Heart right ventricle (tissue), 16 donors: ENCODE measurements at places on chromosomes 1 and 21. TPM values are rescaled to one million over a fixed set of nuclear protein-coding genes. Genes with fewer than 3 reads are reported as not detected.
A peak's percentile ranks its signal among the peaks of the same experiment; 100 is the strongest.

DNA sequence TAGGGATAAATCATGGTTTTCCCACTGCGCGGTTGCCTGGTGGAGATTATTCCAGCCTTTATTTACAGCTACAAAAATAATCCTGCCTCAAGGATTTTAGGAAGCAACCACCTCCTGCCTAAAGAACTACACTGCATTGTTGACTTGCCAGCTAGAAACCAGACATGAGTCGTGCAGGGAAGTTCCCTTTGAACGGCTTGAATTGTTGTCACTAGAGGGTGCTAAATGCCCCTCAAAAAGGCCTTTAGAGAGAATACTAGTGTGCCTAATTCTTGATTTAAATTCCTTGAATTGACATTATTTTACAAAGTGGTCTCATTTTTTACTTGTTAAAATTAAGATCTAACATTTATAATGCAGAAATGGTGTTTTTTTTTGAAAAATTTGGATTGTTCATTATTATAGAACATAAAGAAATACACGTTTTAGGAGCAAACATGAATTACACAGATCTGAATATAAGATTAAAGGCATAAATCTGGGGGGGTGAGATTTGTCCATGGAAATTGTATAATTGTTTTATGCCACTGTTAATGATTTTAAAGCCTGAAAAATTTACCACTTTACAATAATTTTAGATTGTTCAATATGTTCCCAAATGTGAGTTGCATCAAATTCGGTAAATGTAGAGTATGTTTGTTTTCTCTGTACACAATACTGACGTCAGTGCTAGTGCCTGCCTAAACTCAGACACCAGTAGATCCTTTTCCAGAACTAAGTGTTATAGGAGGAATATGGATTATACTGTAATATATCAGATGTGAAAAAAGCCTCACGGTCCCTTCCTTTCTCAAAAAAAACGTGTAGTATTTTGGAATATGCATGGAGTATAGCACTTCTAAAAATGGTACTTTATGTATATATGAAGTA, 7.6 kb upstream of the ERG start:
- H3K4me3 ChIP-seq: no peak overlapping the region
- H3K4me1 ChIP-seq: peaks cover 13% of the 10 kb centered on the region
- peak; percentile 64 for DNase-seq
- H3K27ac ChIP-seq: no peak overlapping the region
- H3K27me3 ChIP-seq: no peaks in the 10 kb centered on the region
- no peaks in the 10 kb centered on the region for H3K36me3 ChIP-seq

DNA sequence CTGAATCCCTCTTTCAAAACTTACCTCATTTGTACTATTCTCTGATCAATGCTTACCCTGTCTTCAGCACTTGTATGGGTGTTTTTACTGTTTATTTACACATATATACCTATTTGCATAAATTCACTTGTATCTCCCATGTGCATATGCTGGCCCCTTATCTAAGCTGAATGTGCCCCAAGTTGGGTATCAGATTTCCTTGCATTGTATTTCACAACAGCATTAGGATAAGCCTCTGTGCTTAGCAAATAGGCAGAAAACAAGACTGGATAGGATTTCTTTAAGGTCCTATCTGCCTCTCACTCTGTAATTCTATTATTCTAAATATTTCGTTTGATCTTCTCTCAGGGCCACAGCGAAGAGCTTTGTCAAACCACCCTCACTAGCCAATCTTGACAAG, 45.9 kb upstream of the IPO9 start:
- no peak overlapping the region for H3K27ac ChIP-seq
- H3K4me1 ChIP-seq: peaks cover 64% of the 10 kb centered on the region
- H3K36me3 ChIP-seq: no peaks in the 10 kb centered on the region
- no peaks in the 10 kb centered on the region for H3K27me3 ChIP-seq
- H3K4me3 ChIP-seq: no peak overlapping the region
- DNase-seq: no peak

GRCh38 chr21:38822778-38823238, 17.1 kb downstream of the ETS2 start:
- peaks cover 73% of the 10 kb centered on the region for H3K36me3 ChIP-seq
- peaks cover 50% of the 10 kb centered on the region for H3K4me1 ChIP-seq
- H3K27ac ChIP-seq: peak overlapping the region; percentile 29
- H3K27me3 ChIP-seq: no peaks in the 10 kb centered on the region
- DNase-seq: no peak

The FCGR2B gene
- total RNA-seq: 7.4 TPM
